ENCODE measurements at places on chromosomes 13 and 19.

DNA sequence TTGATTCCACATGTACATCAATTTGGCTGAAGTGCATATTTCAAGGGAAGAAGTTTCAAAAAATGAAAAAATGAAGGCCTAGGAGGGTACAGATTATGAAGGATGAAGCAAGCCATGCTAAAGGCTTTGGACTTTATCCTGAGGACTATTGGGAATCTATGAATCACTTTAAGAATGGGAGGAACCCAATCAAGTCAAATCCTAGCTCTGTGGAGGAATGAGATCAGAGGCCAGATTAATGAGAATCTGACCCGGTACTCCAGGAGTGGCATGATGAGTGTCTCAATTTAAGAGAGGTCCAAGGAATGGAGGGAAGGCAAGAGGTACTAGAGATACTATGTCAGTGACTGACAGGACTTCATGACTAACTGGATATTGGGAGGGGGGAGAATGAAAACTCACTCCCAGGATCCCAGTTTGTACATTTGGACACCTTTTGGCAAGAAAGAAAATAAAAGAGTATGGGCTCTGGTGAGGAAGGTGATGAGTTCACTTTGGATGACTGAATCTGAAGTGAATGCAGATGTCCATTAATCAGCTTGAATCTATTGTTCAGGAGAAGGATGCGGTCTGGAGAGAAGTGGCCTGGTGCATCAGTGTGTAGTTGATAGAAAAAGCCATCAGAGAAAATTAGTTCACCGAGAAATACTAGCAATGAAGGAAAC lies 349.0 kb downstream of the EFNB2 start:
- no peak for DNase-seq

DNA sequence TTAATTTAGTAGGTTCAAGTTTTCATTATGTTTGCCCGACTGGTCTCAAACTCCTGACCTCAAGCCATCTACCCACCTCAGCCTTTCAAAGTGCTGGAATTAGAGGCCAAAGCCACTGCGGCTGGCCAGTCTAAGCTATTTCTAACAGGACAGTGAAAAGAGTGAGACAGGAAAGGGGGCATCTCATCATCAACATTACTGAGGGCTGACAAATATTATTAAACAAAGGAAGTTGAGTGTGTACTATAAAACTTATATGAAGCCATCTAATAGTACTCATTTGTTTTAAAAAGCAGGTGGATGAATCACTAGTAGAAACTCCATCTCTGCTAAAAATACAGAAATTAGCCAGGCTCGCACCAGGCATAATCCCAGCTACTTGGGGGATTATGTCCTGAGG lies 24.3 kb downstream of the ZNF611 start:
- no peak for DNase-seq

GRCh38 chr19:21143854-21144253 lies 2.0 kb downstream of the ZNF431 start:
- peak; percentile 19 for DNase-seq

DNA sequence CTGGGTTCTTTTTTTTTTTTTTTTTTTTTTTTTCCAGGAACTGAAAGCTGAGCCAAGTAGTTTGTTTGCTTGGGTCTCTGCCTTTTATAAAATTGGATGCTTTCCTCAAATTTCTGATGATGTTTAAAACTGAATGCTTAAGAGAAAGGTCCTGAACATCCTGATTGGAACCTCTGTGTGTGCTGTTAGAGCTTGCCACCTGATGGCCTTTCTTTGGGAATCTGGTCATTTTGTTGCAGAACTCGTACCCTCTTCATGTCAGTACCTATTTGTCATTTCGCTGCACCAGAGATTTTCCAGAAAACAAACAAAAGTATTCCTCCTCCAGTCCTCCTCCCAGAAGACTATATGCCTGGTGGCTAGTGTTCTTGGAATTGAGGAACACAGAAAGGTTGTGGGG lies 81.2 kb upstream of the KLF12 start:
- no peak for DNase-seq

- DNase-seq, result no peak
Observed at GRCh38 chr19:52297601-52298364, 814 bp downstream of the ZNF480 start.

DNA sequence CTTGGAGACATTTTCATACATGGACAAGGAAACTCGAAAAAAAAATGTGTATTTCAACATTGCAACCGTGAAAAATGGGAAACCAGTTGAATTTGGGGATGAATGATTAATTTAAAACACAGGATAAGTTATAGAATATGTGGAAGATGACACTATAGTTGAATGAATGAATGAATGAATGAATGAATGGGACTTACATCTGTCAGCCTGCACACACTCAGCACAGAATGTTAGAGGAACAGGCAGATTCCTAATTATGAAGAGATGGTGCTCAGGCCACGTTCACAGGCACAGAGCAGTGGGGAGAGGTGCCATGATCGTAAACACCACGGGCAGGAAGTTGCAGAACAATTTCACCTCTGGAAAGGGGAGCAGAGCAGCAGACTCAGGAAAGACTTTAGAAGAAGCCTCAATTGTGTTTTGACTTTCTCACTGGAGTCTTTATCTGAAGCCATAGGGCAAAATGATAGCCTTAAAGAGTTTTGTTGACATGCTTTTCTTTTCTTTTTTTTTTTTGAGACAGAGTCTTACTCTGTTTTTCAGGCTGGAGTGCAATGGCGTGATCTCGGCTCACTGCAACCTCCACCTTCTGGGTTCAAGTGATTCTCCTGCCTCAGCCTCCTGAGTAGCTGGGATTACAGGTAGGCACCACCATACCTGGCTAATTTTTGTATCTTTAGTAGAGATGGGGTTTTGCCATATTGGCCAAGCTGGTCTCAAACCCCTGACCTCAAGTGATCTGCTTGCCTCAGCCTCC lies 4.9 kb upstream of the SULT2A1 start:
- no peak for DNase-seq

GRCh38 chr19:19514215-19514657 lies 1.1 kb downstream of the TSSK6 start:
- no peak for DNase-seq

DNA sequence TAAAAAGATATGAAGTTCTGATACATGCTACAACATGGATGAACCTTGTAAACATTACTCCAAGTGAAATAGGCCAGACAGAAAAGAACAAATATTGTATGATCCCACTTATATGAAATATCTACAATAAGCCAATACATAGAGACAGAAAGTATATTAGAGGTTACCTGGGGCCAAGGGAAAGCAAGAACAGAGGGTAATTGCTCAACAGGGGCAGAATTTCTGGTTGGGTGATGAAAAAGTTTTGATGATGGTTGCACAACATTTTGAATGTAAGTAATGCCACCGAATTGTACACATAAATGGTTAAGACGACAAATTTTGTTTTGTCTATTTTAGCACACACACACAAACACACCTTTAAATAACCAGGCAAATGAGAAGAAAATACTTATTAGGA lies 268.4 kb downstream of the FOXO1 start:
- no peak for DNase-seq

DNA sequence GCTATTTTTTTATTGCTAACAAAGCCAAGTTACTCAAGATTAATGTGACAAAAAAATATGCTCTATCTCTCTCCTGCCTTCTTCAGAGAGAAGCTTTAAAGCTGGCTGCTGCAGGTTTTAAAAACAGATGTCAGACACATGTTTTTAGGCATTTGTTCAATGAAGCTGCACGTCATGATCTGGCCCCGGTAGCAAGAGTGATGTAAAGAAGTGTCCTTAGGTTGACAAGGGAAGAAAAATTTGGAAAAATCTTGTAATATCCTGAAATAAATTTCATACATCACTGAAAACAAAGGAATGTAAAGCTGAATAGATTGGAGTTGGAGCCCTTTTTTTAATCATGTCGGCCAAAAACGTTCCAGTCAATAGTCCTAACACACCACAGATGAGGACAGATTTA lies 531.4 kb upstream of the NBEA start:
- DNase-seq, result no peak

DNA sequence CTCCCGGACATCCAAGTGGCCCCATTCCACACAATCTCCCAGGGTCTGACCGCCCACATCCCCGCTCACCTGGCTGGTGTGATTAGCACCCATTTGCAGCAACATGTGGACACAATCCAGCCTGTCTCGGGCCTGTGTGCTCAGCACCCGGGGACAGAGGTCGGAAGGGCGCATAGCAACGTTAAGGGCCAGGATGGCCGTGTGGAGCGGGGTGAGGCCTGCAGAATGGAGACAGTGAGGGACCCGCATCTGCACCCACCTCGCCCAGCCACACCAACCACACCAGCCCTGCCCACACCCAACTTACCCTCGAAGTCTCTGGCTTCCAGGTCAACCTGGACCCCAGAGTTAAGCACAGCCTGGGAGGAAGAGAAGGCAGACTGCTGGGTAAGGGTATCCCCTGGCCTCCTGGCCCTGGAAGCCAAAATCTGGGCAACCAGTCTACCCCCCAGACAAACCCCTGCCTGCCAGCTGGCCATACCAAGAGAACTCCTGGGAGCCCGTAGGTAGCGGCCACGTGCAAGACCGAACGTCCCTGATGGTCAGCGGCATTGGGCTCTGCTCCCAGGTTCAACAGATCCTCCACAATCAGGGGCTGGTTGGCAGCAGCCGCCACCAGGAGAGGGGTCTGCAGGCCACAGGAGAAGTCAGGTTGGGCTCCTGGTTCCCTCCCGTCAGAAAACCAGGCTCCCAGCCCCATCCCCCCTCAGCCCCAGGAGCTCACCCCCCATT lies 4.3 kb downstream of the NFKBID start:
- no peak for DNase-seq

DNA sequence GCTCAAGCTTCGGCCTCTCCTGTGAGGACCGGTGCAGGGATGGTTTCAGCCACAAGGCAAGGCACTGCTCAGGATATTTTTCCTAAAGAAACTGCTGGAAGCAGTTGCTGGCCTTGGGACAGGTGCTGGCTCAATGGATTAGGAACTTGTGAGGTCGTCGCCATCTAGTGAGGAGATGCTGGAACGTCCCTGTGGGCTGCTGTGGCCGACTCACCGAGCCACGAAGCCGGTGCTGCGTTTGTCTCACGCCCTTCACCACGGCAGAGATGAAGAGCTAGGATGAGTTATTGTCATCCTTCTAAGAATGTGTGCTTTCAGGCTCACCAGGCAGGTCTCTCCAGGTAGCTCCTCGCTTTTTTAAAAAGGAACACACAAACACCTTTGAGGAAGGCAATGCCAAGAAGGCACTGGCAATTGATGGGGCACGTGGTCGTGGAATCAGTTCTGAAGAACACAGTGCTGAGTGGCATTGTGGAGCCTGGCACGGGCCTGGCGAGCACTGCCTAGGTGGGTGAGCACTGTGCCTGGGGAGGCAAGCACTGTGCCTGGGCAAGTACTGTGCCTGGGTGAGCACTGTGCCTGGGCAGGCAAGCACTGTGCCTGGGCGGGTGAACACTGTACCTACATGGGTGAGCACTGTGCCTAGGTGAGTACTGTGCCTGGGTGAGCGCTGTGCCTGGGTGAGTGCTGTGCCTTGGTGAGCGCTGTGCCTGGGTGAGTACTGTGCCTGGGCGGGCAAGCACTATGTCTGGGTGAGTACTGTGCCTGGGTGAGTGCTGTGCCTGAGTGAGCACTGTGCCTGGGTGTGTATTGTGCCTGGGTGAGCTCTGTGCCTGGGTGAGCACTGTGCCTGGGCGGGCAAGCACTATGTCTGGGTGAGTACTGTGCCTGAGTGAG lies 140.4 kb downstream of the TEX29 start:
- DNase-seq, result peak; percentile 69

GRCh38 chr19:48836089-48837017 lies at the start of gene HSD17B14:
TSS of gene HSD17B14 (minus strand) at chr19:48836491. CDS start at chr19:48836411, 80 bp downstream.
- DNase-seq, result no peak

GRCh38 chr13:40153516-40153915 lies 498.1 kb downstream of the COG6 start:
- no peak for DNase-seq

DNA sequence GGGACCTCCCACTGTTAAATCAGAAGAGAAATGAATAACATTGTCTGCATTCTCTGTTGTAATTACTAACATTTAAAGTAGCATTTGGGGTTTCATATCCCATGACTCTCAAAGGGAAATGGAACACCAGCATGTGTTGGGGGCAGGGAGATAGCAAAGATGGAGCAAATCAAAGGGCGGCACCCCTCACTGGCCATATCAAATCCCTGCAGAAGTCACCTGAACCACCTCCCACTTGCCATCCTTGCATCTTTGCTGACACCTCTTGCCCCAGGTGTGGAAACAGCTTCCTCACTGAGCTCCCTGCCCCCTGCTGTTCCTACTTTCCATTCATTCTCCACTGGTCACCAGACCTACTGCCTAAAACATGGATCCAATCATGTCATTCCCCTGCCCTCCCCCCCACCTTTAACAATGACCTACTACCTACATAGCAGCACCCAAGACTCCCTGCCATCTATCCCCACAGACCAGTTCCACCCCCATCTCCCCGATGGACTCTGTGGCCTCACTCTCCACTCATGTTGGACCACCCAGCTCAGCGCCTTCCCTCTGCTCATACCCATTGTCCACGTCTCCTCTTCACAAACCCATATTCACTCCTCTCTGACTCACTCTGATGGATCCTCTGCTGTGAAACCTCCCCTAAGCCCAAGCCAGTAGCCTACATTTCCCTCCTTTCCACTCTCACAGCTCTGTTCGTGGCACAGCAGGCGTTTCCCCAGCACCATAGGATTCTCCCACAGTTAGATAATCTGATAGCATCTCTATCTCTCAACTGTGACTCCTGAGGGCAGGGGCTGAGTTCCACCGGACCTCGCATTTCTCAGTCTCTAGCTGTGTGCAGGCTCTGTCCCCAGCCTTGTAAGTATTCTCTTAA lies 55.9 kb downstream of the DLEU7 start:
- DNase-seq, result no peak

GRCh38 chr19:9295411-9295849 lies 14.2 kb downstream of the ZNF699 start:
- no peak for DNase-seq

DNA sequence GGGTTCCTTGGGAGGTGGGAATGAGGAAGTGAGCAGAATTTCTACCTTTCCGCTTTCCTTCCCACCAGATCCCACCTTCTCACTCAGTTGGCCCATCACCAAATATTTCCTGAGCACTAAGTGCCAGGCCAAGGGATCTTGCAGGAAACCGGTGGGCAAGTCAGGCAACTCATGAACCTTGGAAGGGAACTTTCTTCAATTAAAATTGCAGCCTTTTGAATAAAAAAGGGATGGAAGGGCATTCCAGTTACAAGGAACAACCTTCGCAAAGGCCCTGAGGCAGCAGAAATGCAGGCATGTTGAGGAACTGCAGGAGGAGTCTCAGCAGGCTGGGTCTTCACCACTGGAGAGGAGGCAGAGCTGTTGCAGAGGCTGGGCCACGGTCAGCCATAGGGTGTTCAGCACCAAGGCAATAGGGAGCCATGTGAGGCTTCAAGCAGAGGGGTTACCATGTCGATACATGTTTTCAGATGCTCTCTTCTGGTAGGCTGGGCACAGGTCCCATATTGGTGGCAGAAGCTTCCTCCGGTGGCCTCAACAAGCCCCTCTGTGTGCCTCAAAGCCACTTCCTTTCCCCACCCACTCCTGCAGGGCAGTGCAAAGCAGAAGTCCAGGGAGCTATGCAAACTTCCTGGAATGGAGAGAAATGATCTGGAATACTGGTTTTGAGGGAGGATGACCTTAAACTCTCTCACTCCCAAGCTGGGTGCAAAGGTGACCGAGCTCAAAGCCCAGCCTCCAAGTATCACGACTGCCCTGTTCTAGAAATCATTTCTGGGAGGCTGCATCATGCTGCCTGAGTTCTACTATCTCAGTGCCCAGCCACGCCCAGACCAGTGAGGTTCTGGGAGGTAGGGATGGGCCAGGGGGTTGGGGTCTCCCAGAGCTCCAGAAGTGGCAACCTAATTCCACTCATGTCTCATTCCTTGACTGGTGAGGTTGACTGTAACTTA lies at the start of gene FUT6:
Gene FUT6 (minus strand): TSS at position 638 of the 953 bp plus-strand sequence. CDS start 7,135 bp downstream, outside the sequence.
- DNase-seq, result no peak

GRCh38 chr13:87894059-87894458 lies 222.9 kb downstream of the SLITRK5 start:
- no peak for DNase-seq

- peak; percentile 42 for DNase-seq
Observed at GRCh38 chr19:3175781-3176714, 2.5 kb upstream of the S1PR4 start.
